ENCODE measurements at places on chromosomes 3 and 15.

DNA sequence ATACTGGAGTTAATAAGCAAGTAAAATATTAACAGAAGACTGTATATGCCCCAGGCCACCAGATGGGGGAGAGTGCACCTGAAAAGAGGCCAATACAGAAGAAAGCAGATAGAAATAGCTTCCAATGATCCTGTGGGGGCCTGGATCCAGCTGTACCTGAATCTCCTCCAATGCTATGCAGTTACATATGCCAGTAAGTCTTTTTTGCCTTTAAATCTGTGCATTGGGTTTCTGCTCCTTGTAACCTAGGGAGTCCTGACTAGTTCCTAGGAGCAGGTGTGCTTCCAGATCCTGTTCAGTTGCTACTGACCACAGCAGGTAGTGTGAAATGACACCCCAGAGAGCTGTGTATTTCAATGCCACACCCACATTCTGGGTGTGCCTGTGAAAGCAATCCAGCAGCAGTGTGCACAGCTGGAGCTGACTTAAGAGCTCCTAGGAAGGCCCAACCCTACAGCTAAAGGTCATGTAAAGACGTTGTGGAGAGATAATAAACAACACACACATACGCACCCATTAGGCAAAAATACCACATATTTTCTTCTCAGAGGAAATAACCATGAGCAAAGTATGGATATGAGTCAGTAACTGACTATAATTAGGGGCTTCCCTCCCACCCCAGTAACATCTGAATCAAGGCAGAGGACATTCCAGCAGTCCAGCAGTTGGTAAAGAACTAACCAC is 62.2 kb upstream of the AKAP13 start:
- no peak for DNase-seq

GRCh38 chr15:44084770-44085169 is 110.3 kb downstream of the FRMD5 start:
- no peak for DNase-seq

GRCh38 chr15:68821190-68821840 is 620 bp upstream of the ANP32A start:
- no peak for DNase-seq

- no peak for DNase-seq
These were observed 71.6 kb upstream of the RPL35A start for GRCh38 chr3:197878427-197878826.

- DNase-seq = no peak
These were observed 121.2 kb upstream of the RASGRP1 start for GRCh38 chr15:38685686-38686339.

- no peak for DNase-seq
These were observed at the start of gene CA12 for GRCh38 chr15:63381301-63382204. Gene CA12, minus strand, starts transcription at chr15:63381846. Its CDS starts 126 bp downstream, at chr15:63381720.

DNA sequence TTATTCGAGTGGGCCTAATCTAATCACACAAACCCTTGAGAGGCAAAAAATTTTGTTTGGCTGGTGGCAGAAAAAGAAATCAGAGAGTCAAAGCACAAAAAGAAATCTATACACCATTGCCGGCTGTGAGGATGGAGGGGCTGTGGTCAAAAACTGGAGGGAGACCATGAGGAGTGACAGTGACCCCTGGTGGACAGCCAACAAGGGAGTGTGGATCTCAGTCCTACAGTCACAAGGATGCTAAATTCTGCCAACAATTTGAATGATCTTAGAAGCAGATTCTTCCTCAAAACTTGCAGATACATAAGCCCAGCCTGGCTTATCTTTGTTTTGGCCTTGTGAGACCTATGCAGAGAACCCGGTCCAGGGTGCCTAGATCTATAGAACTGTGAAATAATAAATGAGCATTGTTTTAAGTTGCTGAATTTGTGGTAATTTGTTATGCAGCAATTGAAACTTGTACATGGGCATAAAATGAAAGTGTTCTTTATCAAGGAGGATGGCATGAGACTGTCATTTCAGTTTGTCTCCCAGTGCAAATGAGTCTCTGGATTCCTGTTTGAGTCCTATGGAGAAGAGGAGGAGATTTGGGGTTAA is 103.0 kb upstream of the ARHGEF26 start:
- DNase-seq = peak; percentile 20

DNA sequence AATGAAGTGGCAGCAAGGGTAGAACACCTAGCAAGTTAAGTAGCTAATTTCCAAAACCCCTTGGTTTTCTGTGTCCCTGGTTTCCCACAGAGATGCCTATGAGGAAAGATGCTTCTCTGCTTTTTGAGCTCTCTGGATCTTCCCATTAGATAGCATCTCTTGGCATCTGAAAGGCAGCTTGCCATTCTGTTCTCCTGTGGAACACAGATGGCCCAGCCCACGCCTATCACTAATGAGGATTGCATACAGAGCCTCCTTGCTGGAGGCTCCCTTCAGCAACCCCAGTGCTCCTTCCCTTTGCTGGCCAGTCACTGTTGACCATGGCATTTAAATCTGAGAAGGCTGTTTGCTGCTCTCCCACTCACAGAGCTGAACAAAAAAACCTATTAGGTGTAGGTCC is 34.4 kb upstream of the ETV5 start:
- no peak for DNase-seq

DNA sequence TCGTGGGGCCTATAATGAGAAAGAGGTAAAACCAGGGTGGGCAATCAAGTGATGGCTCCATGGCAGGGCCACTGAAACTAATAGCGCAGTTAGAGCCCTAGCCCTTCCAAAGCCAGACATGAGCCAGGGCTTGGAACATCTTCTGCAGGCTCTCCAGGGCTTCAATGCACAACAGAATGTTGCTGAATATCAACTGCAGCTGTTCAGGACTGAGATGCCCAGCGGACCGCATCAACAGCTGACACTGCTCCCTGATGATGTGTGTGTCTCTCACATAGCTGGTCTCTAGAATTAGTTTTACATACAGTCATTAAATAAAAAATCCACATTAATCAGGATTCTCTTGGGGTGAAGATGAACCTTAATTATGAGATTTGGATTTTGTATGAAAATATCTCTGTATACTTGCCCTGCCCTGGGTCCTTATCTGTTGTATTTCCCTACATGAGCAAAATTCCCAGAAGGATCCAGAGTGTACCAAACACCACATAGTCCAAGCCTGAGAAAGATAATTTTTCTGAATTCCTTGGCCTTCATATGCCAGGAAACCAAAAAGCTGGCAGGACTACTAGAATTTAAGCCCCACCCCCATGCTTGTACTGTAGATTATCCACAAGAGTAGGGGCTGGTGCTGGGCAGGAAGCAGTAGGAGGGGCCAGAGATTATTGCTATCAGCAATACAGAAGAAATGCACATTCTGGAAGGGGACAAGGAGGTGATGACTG is 7.7 kb upstream of the GOLGB1 start:
- no peak for DNase-seq

DNA sequence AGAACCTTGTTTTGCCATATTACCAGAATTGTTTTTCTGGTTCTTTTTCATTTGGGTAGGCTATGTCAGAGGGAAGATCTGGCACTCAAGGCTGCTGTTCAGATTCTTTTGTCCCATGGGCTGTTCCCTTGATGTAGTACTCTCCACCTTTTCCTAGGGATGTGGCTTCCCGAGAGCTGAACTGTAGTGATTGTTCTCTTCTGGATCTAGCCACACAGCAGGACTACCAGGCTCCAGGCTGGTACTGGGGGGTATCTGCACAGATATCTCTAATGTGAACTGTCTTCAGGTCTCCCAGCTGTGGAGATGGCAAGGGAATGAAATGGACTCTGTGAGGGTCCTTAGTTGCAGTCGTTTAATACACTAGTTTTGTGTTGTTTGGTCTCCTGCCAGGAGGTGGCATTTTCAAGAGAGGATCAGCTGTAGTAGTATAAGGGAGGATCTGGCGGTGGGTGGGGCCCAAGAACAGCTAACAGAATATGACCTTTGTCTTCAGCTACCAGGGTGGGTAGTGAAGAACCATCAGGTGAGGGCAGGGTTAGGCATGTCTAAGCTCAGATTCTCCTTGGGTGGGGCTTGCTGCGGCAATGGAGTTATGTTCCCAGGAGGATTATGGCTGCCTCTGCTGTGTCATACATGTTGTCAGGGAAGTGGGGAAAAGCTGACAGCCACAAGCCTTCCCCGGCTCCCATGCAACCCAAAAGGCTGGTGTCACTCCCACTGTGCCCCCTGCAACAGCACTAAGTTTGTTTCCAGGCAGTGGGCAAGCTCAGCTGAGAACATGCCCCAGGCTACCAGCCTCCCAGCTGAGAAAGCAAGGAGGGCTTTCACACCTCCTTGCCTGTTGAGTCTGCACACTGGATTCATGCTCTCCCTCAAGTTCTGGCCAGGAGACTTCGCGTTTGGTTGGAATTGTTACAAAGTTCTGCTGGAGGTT is 252.5 kb downstream of the ISL2 start:
- DNase-seq = no peak

DNA sequence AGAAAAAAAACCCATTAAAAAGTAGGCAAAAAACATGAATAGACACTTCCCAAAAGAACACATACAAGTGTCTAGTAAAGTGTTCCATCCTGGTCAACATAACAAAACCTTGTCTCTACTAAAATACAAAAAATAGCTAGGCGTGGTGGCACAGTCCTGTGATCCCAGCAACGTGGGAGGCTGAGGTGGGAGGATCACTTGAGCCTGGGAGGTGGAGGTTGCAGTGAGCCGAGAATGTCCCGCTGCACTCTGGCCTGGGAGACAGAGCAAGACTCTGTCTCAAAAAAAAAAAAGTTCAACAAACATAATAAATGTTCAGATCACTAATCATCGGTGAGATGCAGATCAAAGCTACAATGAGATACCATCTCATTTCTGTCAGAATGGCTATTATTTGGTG is 43.5 kb upstream of the OSBPL11 start:
- DNase-seq = no peak

DNA sequence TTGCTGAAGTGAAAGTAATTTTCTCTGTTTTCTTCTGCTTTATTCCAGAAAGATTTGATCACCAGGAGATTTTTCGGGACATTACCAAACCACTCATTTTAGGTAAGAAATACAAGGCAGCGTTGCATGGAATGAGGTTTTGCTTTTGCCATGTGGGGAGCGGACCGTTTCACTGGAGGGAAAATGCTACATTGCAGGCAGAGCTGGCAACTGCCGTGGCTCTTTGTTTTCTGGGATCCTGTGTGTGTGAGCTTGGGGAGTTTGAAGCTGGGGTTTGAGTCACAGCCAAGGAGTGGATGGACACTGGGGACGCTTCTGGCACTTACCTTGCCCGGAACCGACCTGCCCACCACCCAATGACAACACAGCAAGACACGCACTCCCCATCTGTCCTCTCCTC is 109.9 kb downstream of the APBA2 start:
- no peak for DNase-seq
